ENCODE measurements at places on chromosomes 11 and 22.

DNA sequence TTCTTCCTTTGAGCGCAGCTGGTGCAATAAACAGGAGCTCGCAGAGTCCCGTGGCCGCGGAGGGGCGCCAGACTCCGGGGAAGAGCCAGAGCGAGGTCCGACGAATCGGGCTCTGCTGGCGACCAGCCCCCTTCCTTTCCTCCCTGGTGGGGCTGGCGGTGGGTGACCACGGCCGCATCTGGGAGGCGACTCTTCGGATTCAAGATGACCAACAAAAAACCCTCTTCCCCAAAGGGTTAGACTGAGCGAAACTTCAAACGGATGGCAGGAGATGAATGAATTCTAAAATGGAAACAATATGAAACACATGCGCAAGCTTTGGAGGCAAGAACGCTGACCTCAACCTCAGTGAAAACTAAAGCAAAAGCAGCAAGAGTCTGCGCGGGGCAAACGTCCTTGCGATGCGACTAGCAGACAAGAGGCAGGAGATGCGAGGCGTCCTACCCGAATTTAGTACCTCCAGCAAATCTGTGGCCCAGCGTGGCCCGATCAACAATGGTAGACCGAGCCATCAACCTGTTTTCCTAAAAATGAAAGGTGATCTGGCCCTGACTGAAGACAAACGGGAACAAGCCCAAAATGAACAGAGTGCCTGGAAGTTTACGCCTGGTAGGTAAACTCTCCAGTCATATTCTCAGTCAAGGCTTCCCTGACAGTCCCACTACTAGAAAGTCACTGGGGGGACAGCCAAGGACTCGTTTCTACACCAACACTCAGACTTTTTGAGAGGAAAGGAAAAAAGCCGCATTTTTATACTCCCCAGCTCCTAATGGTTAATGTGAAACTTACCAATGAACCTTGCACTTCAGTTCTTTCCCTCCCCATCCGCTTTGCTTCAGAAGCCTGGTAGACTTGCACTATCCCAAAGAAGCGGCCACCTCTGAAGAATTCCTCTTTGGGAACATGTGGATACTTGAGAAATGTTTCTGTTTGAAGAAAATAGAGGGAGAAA lies 11.6 kb downstream of the MMP3 start:
- DNase-seq, result peak; percentile 31

- DNase-seq, result no peak
Measured at GRCh38 chr11:131465746-131466145, 95.3 kb downstream of the NTM start.

- DNase-seq, result no peak
Measured at GRCh38 chr11:61963016-61963281, 4.5 kb downstream of the FTH1 start.

GRCh38 chr11:120956710-120957495 lies 67.0 kb upstream of the TBCEL start:
- DNase-seq, result peak; percentile 22

GRCh38 chr22:37244922-37245722 lies 1.1 kb upstream of the RAC2 start:
- DNase-seq, result no peak

DNA sequence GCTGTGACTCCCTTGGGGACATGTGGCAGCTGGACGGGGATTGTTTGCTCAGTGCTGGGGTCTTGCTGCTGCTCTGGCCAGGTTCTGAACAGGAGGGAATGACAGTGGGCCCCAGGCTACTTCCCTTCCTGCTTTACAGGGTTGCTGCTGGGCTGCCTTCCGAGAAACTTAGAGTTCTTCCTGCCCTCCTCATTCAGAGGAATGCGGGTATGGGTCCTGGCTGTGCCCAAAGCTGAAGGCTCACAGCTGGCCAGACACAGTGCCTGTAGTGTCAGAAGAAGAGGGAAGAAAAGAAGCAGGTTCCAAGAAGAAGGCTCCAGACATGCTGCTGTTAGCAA lies 108.3 kb upstream of the PARVA start:
- DNase-seq, result no peak

- no peak for DNase-seq
Measured at GRCh38 chr11:108587109-108587508, 6.5 kb downstream of the EXPH5 start.

DNA sequence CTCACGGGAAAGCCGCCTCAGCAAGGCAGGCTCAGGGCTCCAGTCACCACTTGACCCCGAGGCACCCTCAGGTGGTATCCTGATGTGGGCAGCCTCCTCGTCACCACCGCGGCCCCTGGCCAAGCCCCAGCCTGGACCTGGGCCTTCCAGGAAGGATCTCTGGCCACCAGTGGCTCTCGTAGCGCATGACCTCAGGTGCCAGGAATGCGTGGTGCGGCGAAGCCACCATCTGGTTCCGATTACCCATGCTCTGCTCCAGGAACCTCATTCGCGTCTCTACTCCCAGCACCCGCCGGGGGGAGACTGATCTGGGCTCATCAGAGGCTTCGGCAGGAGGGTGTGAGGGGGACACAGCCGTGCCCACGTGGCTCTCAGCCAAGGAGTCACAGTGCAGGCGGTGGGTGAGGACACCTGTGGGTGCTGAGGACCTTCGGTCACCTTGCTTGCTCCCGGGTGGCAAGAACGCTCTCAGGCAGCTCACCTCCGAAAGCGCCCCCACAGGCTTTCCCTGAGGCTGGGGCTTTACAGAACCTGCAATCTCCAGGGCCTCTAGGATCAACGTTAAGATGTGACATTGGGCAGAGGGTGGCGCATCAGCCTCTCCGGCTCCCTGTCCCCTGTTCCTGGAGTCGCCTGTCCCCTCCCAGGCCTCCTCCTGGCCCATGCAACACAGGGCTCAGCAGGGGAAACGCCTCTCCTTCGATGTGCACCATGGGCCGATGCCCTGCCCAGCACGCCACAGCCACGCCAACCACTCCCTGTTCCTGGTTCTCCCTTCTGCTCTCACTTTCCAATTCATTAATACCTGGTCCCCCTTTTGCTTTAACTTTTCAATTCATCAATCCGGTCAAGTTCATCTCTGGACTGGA lies 39.0 kb downstream of the TBX1 start:
- DNase-seq, result no peak

- no peak for DNase-seq
Measured at GRCh38 chr11:115927823-115928329, 423.7 kb upstream of the CADM1 start.

DNA sequence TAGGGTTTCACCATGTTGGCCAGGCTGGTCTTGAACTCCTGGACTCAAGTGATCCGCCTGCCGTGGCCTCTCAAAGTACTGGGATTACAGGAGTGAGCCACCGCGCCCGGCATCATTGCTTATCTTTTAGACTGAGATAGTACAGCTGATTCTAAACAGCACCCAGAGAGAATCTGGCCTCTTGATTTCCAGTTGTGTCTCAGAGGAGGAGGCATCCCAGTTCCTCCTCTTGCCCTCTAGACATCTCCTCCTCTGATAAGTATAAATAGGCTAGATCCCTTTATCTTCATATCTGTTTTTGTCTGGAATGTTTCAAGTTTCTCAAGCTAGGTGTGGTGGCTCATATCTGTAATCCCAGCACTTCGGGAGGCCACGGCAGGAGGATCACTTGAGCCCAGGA lies 7.0 kb downstream of the MARK2 start:
- DNase-seq, result no peak

DNA sequence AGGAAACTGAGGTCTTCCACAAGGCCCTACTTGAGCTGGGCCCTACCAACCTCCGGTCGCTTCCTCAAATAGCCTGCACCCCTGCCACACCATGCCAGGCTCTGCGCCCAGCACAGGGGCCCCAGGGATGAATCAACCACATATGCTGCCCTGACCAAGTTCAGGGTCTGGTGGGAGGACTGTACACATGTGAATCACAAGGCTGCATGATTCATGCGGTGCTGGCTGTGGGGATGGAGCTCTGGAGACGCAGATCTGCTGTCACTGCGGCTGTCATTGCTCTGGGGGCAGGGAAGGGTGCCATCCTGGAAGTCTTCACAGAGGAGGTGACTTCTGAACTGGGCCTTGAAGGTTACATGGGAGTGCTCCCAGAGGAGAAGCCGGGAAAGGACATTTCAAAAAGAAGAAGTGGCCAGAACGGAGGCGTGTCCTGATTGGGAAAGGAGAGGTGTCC lies 21.5 kb downstream of the CYTH4 start:
- peak; percentile 85 for DNase-seq

- no peak for DNase-seq
Measured at GRCh38 chr22:44667276-44667675, 34.7 kb upstream of the PRR5 start.

DNA sequence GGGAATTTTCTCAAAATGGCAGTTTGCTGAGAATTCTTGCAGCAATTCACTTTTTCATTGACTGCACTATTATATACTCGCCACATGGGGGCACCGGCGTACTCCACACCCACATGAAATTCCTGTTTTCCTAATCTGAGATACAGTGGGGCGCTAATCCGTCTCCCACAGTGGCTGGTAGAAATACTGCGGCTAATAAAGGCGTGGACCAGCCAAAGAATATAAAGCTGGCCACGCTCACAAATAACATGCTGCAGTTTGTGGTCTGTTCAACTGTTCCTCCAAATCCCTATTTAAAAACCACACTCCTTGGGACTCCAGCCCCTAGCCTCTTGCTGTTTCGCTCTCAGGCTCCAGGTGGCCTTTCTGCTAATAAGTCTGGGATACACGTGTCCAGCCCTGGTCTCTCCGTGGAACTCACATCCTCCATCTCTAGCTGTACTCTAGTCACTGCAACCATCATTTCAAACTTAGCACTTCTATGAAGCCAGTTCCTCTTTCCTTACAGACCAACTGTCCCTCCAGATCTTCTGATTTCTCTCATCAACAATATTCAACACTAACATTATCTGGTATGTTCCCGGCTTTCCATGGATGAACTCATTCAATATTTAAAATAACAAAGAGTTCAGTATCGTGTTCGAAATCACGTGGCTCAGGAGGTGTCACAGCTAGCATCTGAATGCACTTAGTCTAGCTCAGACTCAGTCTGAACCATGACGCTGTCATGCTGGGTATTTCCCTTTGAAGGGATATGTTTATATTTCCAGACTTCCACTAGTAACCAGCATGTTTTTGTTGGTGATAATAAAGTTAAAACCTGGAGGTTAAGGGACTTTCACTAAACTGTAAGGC lies 22.0 kb downstream of the TBRG1 start:
- peak; percentile 15 for DNase-seq

All from activated CD4-positive, alpha-beta T cell treated with anti-CD3 and anti-CD28 coated beads for 48 hours (primary cell).